ENCODE measurements at places on chromosomes 12 and 14. TPM values are rescaled to one million over a fixed set of nuclear protein-coding genes. Genes with fewer than 3 reads are reported as not detected.

CHFR gene
- 57.0 TPM for total RNA-seq

TBC1D30 gene
- total RNA-seq, result 1.9 TPM

SYT1 gene
- 6.5 TPM for total RNA-seq

CMA1 gene
- not detected for total RNA-seq

SERPINA5 gene
- total RNA-seq, result 2.1 TPM

FOXG1 gene
- 0.07 TPM for total RNA-seq

OASL gene
- not detected for total RNA-seq

DNA sequence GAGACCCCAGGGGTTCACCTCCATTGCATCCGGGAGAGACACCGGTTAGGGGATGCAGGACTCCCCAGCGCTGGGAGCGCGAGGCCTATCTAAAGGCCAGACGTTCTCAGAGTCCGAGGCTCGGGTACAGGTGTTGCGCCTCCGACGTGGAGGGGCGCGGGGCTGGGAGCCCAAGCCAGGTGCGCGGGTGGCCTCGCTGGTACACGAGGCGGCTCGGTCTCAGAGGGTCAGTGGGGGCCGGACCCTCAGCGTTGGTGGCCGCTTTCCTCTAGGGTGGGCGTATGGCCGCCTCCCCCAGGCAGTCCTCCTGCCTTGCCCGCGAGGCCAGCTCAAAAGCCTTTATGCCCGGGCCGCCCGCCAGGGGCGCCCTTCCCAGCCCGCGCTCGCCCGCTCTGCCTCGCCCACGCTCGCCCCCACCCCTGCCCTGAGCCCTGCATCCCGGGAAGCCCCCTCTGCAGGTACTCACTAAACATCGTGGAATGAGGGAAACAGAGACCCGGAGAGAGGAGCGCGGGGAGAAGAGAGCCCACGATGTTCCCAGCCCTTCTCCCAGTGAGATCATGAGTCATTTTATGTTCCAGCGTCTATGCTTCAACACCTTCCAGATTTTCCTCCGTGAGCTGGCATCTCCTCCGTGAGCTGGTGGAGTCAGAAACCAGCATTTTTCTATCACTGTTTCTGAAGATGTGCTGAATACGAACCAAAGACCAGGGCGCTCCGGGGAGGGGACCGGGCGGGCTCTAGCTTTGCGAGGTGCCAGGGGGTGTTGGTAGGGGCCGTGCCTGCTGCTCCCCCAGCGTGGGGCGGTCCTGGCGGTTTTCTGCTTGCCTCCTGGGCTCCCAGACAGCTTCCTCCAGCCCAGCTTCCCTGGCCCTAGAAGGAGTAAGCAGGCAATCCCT lies 73.8 kb downstream of the DIO3 start:
- DNase-seq, result no peak
- H3K4me3 ChIP-seq, result no peak overlapping the region
- H3K27ac ChIP-seq, result no peak overlapping the region
- H3K27me3 ChIP-seq, result no peaks in the 10 kb centered on the region
- H3K36me3 ChIP-seq, result no peaks in the 10 kb centered on the region

- no peak overlapping the region for H3K4me3 ChIP-seq
- no peaks in the 10 kb centered on the region for H3K4me1 ChIP-seq
- no peaks in the 10 kb centered on the region for H3K36me3 ChIP-seq
- no peak for DNase-seq
- peaks cover 73% of the 10 kb centered on the region for H3K27me3 ChIP-seq
- no peak overlapping the region for H3K27ac ChIP-seq
These were observed 2.6 kb upstream of the NOS1 start for GRCh38 chr12:117363953-117364486.

DNA sequence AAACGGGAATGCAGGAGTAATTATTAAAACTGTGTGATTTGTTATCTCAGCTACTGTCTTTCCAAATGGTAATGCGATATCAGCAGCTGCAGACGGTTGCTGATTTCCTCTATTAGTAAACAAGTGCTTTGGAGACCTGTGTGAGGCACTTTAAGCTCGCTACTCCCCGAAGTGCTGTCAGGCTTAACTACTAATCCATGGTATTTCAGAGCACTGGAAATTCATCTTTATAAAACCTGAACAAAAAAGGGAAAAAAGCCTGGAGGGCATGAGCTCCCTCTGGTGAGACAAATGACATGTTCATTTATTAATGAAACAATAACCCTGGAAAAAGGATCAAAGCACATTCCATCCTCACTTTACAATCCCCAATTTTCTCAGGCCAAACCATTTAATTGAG lies 143.6 kb upstream of the OTX2 start:
- H3K27ac ChIP-seq, result no peak overlapping the region
- DNase-seq, result no peak
- no peaks in the 10 kb centered on the region for H3K4me1 ChIP-seq
- no peak overlapping the region for H3K4me3 ChIP-seq
- H3K36me3 ChIP-seq, result no peaks in the 10 kb centered on the region

- H3K27me3 ChIP-seq, result no peaks in the 10 kb centered on the region
- H3K4me1 ChIP-seq, result peaks cover 9% of the 10 kb centered on the region
- H3K27ac ChIP-seq, result no peak overlapping the region
- peaks cover 4% of the 10 kb centered on the region for H3K36me3 ChIP-seq
- no peak overlapping the region for H3K4me3 ChIP-seq
- DNase-seq, result no peak
These were observed 280.5 kb downstream of the FBXL14 start for GRCh38 chr12:1313906-1314305.

GRCh38 chr12:16555630-16556029 lies 50.3 kb downstream of the LMO3 start:
- no peak overlapping the region for H3K4me3 ChIP-seq
- no peaks in the 10 kb centered on the region for H3K36me3 ChIP-seq
- H3K27ac ChIP-seq, result no peak overlapping the region
- DNase-seq, result peak; percentile 64
- H3K27me3 ChIP-seq, result no peaks in the 10 kb centered on the region
- no peaks in the 10 kb centered on the region for H3K4me1 ChIP-seq

DNA sequence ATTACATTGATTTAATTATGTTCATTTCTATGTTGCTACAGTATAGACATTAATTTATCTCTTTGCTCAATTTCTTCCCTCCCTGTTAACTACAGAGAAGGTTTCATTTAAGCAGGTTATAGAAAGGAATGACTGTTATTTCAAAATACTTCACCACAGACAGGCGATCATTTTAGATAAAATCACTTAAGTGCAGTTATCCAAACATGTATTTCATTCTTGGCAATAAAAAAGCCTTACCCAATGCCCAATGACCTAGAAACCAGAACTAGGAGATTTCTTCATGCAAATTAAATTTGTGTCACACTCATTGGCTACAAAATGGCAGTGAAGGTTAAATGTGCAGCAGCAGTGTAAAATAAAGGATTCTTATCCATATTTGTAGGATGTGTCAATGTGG lies 266.4 kb downstream of the KCNH5 start:
- H3K4me1 ChIP-seq, result no peaks in the 10 kb centered on the region
- no peak overlapping the region for H3K27ac ChIP-seq
- H3K36me3 ChIP-seq, result no peaks in the 10 kb centered on the region
- H3K4me3 ChIP-seq, result no peak overlapping the region
- no peaks in the 10 kb centered on the region for H3K27me3 ChIP-seq

DNA sequence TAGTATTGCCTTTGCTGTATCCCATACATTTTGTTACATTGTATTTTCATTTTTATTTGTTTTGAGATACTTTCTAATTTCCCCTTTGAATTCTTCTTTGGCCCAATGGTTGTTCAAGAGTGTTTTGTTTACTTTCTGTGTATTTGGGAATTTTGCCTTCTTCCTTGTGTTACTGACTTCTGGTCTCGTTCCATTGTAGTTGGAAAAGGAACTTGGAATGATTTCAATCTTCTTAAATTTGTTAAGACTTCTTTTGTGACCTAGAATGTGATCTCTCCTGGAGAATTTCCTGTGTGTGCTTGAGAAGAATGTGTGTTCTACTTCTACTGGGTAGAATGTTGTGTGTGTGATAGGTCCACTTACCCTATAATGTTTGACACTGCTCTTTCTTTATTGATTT lies 304.4 kb upstream of the RTL1 start:
- H3K36me3 ChIP-seq, result no peaks in the 10 kb centered on the region
- H3K4me1 ChIP-seq, result no peaks in the 10 kb centered on the region
- DNase-seq, result no peak
- no peak overlapping the region for H3K4me3 ChIP-seq

- peaks cover 100% of the 10 kb centered on the region for H3K27me3 ChIP-seq
- H3K27ac ChIP-seq, result peak overlapping the region; percentile 82
- DNase-seq, result peak; percentile 91
- H3K36me3 ChIP-seq, result no peaks in the 10 kb centered on the region
- peaks cover 13% of the 10 kb centered on the region for H3K4me1 ChIP-seq
These were observed 2.9 kb downstream of the RFX4 start for GRCh38 chr12:106585521-106586277.

GRCh38 chr12:108635201-108635996 lies 1.7 kb upstream of the SELPLG start:
- peak; percentile 75 for DNase-seq
- H3K27me3 ChIP-seq, result no peaks in the 10 kb centered on the region
- H3K4me3 ChIP-seq, result no peak overlapping the region
- peaks cover 12% of the 10 kb centered on the region for H3K4me1 ChIP-seq
- no peaks in the 10 kb centered on the region for H3K36me3 ChIP-seq
